ENCODE measurements at places on chromosomes 6 and 20. TPM values are rescaled to one million over a fixed set of nuclear protein-coding genes. Genes with fewer than 3 reads are reported as not detected.

Gene PRPF6
- total RNA-seq, result 59.1 TPM

- no peak for DNase-seq
These were observed 44.0 kb upstream of the MOCS1 start for GRCh38 chr6:39978240-39978639.

Gene KHDC1L
- not detected for total RNA-seq

Gene ISM1
- 3.3 TPM for total RNA-seq

Gene SYNDIG1
- 1.7 TPM for total RNA-seq
